HT1080 (cell line): ENCODE measurements at places on chromosomes 4 and X.

- no peak for DNase-seq
These were observed 518 bp upstream of the CNKSR2 start for GRCh38 chrX:21373637-21374162.

DNA sequence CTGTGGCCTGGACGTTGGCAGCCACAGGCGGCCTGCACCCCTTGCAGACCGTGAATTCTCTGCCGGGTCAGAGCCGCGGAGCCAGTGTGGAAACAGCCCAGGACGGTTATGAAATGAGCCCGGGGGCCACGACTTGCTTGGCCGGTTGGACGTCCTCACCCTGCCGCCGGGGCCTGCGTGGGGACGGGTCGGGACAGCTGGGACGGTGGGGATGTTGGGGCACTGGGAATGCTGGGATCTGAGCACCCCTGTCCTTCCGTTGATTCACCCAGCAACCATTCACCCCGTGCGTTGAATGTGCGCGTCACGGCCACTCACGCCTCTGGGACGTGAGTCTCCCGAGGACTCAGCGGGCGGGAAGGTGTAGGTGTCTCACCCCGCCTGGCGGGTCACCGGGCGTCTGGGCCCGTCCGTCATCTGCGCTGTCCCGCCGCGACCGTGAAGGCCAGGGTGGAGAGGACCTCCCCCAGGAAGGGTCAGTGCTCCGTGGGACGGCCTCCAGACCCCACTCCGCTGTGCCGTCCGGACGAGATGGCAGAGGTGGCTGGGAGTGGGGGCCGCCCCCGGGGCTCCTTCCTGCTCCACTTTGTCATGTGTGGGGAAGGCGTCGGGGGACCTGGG lies 4.5 kb upstream of the PLCXD1 start:
- DNase-seq, result no peak

DNA sequence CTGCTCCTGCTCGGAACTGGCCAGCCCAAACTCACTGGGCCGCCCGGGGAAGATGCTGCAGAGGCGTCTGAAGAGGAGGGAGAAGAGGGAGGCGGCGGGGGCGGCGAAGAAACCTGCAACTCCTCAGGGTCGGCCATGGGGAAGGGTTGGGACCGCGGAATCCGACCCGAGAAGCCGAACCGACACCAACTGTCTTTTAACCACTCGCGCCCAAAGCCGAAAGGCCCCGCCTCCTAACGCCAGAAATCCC lies at the start of gene C4orf46:
C4orf46 (minus strand) TSS at position 223 of the 250 bp plus-strand sequence; CDS start at position 137, 86 bp downstream.
- DNase-seq, result no peak

DNA sequence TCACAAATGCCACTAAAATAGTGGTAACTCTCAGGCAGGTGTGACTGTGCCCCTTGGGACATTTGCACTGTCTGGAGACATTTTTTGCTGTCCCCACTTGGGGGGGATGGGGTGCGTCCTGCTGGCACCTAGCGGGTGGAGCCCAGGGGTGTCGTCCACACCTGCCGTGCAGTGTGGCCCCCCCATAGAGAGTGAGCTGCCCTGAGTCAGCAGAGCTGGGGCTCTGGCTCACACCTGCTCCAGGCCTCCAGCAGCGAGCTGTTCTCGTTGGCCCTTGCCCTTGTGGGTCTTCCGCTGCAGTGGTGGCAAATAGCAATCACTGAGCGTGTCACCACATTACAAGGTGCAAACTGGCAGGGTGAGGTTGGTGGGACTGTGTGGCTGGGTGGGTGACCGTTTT lies 64.6 kb downstream of the CLDN34 start:
- DNase-seq, result no peak

DNA sequence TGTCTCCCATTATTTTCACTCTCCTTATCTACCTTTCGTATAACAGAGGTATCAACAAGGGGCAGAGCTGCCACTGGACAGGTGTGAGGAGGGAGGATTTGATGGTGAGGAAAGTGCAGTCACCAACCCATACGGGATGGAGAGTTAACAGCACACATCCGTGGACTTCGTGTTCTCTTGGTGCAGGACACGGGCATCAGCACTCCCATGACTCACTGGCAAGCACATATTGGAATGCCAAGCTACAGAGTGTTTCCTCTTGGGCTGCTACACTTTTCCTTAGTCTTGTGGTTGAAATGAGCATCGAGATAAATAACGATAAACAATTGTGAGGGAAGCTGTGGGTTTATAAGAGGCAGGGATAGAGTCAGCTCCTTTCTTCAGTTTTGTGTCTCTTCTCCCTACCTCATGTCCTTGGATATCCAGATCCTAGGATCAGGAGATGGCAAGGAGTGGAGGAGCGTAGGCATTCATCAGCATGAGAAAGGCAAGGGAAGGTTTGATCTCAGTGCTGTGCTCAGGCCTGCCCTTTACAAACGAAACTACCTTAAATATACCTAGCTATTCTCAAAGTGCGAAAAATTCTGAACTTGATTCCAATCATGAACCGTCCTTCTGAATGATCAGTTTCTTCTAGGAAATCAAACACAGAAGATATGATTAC lies 96.3 kb downstream of the ZNF827 start:
- peak; percentile 32 for DNase-seq

GRCh38 chrX:16119353-16120220 lies 3.8 kb upstream of the GRPR start:
- no peak for DNase-seq

DNA sequence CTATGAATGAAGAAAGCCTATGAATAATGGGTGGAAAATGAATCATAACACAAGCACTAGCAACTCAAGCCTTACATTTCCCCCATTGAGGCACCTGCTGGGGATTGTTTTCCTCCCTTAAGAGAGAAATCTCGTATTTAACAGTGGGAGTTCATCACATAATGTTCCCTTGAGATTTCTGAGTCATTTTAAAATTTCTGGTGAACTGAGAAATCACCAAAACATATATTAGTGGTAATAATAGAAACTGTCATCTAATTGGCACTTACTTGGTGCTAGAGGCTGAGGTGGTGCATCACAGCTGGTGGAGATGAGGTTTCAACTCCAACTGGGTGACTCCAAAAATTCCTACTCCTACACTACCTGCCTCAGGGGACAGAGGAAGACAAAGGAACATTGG lies 561.3 kb upstream of the LCORL start:
- DNase-seq, result no peak

- DNase-seq, result no peak
These were observed 2.5 kb upstream of the TMEM154 start for GRCh38 chr4:152682143-152682941.

- peak; percentile 23 for DNase-seq
These were observed 318.6 kb downstream of the LDB2 start for GRCh38 chr4:16579866-16580265.

DNA sequence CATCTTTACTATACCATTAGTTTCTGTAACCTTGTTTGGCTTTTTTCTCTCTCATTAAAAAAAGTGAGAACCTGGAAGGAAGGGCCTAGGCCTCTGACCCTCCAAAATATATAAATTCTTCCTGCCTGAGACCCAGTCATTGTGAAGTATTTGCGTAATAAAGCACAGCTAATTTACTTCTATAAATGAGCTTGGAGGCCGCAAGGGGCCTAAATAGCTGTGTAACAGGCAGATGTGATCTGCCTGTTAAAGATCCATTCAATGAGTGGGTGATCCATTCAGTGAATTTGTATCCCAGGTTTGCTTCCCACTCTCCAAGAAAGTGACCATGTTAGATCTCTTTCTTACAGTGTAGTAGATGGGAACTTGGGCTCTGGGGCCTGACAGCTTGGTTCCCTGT lies 595 bp upstream of the PYURF start:
- no peak for DNase-seq

GRCh38 chrX:12986886-12987285 lies 12.0 kb downstream of the TMSB4X start:
- DNase-seq, result no peak

GRCh38 chr4:70728091-70728490 lies 6.3 kb downstream of the RUFY3 start:
- DNase-seq, result no peak

DNA sequence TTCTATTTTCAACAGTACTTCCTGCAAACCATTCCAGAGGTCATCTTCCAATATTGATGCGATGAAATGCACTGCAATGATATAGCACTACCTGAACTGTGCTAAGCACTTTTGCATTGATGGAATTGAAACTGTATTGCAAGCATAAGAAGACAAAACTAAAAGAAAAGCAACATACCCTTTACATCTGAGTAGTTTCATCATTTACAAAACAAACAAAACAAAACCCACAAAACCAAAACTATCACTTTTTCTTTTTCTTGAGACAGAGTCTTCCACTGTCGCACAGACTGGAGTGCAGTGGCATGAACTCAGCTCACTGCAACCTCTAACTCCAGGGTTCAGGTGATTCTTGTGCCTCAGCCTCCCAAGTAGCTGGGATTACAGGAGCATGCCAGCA lies 120.1 kb upstream of the NAP1L5 start:
- no peak for DNase-seq

DNA sequence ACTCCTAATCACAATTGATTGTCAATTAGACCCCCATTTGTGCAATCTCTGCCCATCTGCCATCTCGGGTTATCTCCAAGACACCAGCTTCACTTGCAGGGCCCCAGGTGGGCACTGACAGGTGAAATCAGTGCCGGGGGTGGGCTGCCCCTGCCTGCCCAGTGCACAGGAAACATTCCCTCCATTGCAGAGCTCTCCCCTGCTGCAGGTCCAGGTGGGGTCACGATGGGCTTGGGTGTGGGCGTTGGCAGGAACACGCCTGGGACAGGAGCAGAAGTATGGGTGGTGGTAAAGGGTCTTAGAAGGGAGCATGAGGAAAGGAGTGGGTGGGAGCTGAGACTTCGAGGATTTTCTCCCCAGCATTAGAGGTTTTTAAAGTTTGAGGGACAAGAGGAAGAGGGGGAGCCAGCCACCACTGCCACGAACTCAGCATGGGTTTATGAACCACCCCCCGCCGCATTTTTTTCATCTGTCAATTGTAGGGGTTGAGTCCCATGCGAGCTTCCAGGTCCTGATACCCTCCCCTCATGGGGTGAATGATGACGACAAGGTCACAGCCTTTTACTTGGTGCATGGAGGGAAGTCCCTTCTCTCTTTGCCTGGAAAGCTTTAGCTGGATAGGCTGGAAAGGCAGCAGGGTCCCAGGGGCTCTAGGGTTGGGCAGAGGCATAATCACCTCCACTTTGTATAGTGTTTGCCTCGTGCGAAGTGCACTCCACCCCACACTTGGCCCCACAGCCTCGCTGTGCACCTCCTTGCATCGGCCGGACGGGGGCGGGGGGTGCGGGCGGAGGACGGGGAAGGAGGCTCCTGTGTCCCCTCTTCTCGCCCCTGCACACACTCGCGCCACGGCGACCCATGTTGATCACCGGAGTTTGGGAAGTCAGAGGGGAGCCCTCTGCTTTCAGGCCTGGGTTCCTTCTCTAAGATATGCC lies 3.5 kb upstream of the NKX1-1 start:
- DNase-seq, result no peak

DNA sequence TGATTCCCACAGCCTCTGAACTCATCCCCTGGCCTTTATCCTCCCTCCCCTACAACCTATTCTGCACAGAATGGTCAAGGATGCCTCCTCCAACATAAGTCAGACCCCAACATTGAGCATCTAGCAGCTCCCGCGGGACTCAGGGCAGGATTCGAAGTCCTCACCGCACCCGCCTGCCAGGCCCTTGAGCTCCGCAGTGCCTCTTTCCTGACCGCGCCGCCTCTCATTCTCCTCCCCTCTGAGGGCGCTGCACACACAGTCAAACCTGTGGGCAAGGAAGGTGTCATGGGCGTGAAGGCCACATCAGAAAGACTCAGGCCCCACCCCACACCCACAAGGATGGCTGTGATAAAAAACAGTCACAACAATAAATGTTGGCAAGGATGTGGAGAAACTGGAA lies 84.1 kb downstream of the CPZ start:
- no peak for DNase-seq

- DNase-seq, result no peak
These were observed 41.3 kb upstream of the MTMR1 start for GRCh38 chrX:150651906-150652305.

DNA sequence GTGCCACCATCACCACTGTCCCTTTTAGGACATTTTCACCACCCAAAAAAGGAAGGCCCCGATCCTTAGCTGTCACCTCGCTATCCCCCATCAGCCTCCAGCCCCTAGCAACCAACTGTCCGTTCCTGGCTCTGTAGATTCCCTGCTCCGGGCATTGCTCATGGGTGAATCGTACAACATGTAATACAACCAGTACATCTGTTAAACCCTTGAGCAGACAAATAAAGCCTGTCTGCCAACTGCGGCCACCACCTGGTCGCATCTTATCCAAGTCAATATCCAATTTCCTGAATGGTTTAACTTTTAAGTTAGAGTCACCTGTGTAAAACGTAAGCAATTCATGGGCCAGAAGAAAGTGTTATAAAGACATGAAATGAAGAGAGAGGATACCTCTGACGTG lies 251.9 kb downstream of the AFAP1 start:
- no peak for DNase-seq

- DNase-seq, result peak; percentile 1
These were observed 522.3 kb downstream of the TRIML1 start for GRCh38 chr4:188661502-188661901.

DNA sequence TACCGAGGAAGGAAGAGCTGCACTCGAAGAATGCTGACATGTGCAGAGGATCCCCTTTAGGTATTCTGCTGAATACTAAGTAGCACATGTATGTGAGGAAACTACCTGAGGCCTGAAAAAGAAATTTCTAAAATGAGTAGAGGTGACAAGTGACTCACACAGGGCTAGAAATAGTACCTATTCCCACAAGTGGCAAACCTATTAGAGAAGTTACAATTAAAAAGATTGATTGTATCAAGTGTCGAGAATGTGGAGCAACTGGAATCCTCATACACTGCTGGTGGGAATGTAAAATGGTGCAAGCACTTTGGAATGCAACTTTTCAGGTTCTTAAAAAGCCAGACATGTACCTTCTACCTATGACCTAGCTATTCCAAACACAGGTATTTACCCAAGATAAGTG lies 47.4 kb downstream of the CCSER1 start:
- DNase-seq, result no peak

DNA sequence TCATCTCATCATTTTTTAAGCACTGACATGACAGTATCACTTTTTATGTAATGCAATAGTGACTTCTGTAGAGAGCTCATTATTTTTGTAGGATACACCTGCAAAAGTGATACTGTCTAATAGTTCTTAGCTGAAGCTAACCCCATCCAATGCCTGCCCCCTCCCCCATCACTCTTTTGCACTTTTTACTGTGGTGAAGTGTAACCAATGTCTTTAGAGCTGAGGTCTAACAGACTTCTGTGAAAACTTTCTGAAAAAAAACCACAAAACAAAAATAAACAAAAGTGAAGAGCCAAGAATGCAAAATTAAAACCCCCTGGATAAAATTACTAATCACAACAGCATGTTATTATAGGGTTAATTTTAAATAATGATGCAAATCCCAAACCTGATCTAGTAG lies 301.1 kb downstream of the ANK2 start:
- no peak for DNase-seq

DNA sequence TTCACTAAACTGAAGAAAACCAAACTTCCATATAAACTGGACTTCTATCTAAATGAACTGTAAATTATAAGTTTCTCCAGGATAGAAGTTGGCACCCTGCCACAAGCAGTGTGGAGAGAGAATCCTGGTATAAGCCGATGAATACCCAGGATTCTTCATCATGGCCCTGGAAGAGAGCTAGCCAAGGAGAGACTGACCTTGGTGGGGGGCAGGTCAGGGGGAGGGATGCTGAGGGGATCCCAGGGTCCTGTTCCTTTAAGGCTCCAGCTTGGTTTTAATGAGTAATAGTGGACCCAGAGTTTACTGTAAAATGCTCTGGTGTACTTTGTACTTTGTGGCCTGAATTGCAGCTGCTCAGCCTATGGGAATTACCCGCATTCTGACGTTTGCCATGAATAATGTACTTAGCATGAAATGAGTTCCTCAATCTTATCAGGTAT lies 16.9 kb downstream of the RASSF6 start:
- DNase-seq, result no peak

GRCh38 chr4:36332782-36333131 lies 51.3 kb downstream of the DTHD1 start:
- no peak for DNase-seq

GRCh38 chrX:71291381-71291780 lies 7.9 kb downstream of the NONO start:
- no peak for DNase-seq
